ENCODE measurements at places on chromosomes 13 and 19.

- DNase-seq = no peak
These were observed 1005.1 kb downstream of the PCDH9 start for GRCh38 chr13:66225072-66225471.

- no peak for DNase-seq
These were observed 9.9 kb downstream of the PLPP2 start for GRCh38 chr19:281156-281853.

DNA sequence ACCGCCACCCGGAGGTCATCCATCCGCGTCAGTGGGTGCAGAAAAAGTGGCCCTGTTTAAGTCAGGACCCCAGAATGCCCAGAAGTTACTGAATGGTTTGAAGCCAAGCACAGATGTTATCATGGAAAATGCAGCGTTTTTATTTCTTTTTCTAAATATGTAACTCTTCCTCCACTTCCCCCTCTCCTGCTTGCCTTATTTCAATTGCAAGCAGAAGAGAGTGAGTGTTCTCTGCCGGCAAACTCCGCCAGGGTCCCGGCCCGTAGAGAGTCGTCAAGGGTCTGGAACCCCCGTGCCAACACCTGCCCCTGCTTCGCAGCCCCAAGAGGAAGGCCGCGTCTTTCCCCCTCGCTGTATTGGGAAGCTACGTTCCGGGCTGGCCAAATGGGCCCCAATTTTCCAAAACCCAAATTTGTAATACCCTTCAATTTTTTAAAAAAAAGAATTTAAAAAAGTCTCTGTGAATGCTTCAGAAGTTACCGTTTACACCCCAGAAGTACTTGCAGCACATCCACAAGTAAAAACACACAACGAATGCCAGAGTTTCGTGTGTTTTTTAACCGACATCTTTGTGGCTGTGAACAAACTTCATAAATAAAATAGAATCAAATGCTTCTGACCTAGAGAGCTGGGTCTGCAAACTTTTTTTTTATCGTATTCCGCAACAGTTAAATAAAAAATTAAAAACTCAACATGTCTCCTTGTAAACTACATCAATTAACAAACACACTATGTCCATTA, 712 bp upstream of the PDX1 start:
- DNase-seq = no peak

- DNase-seq = peak; percentile 68
These were observed 40.8 kb upstream of the TPP2 start for GRCh38 chr13:102555914-102556553.

DNA sequence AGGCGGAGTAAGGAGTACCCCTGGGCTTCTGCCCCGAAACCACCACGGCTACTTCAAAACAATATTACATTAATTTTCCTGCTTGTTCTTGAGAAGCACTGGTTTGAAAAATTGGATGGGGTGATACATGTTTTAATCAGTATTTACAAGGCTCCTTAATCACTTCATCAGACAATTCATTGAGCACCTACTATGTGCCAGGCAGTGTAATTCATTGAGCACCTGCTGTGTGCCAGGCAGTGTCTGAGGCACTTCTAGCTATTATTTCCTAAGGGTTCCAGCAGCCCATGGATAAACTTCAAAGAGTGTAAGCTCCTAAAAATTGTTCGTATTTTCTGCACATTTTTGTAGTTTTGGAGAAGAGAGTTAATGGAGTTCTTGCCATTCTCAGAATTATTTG, 1.6 kb upstream of the GAS6 start:
- DNase-seq = no peak

DNA sequence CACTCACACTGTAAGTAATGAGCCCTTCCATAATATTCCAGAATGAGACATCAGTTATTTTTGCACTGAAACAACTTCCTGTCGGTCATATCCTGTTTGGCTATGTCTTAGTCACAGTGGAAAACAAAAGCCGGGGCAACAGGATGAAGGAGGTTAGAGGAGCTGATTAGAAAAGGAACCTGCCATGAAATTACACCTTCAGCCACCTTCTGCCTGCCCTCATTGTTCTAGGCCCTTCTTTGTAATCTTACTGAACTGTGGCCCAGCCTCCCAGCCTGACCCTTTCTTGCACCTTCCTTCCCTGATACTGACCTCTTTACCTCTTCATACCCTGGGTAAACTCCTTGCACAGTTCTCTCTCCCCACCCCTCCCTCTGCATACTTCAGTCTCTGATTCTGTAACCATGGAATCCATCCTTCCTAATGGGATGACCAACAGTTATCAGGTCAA, 67.3 kb downstream of the DOCK9 start:
- DNase-seq = no peak

- DNase-seq = no peak
These were observed 91.8 kb downstream of the UBL3 start for GRCh38 chr13:29758531-29759114.

GRCh38 chr19:35514282-35514809, 897 bp upstream of the DMKN start:
- DNase-seq = no peak

Measured in NCI-H345 (cell line).